Left colon (tissue), 2 donors: ENCODE measurements at places on chromosomes 1 and 21. TPM values are rescaled to one million over a fixed set of nuclear protein-coding genes. Genes with fewer than 3 reads are reported as not detected.
A peak's percentile ranks its signal among the peaks of the same experiment; 100 is the strongest.

DNA sequence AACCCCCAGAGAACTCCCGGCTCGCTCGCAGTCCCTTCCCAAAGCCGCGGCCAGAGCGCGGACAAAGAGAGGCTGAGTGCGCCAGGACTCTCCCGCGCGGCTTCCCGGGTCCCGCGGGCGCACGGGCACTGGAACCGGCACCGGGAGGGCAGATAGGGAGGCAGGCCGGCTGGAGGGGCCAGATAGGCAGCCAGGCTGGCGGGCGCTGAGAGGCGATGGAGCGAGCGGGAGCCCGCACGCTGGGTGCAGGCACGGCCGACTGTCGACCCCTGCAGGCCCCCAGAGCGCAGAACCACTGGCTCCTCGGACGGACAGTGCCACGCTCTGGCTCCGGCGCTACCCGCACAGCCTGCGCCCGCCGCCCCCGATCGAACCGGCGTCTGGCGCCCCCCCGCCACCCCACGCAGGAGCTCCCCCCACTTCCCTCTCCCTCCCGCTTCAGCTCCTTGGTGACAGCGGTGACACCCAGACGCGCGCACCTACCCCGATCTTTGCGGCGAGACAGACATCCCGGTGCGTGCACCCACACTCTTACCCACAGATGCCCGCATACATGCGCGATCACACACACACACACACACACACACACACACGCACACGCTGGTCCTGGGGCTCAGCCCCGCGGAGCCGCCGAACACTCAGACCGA lies 534 bp downstream of the SLC6A9 start:
- peak; percentile 56 for DNase-seq

GRCh38 chr21:23853796-23854379 lies 1753.4 kb downstream of the MRPL39 start:
- no peak for DNase-seq

GRCh38 chr1:227888404-227889046 lies 59.2 kb downstream of the WNT9A start:
- DNase-seq, result no peak

GRCh38 chr1:8314346-8315280 lies 3.3 kb upstream of the SLC45A1 start:
- DNase-seq, result peak; percentile 79

- DNase-seq, result no peak
These were observed 7.5 kb upstream of the IGSF5 start for GRCh38 chr21:39737376-39738000.

DNA sequence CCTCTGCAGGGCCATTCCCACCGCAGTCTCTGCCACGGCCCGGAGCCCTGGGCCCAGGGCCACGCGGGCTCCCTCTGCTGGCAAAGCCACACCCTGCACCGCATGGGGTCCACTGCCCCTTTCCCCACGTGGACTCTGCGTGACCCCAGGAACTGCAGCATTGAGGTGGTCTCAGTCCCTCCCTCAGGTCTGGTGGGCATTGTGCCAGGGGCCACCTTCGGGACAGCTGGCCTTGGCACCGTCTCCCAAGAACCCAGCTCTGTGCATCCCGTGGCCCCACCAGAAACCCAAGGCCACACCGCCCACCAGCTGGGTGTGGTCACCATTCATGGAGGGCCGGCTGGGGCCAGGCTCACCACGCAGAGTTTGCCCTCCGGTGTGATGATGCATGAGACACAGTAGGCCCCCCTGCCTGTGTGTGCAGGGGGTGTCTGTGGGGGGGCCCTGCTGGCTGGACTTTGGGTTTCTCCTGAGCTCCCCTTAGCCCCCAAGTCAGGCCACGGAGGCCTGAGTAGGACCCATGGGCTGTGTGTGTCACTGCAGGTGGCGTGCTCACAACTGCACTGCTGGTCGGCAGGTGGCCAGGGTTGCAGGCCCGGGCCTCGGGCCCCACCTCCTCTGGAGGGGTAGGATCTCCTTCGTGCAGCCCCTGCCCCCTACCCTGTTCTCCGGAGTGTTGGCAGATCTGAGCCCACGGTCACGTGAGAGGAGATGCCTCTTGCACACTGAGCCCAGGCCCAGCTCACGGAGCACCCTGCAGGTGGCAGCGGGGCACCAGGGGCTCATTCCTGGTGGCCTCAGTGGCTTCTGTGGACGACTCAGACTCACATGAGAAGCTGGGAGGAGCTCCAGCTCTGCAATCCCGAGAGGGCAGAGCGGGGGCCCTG lies 5.8 kb downstream of the VWA1 start:
- DNase-seq, result peak; percentile 31

GRCh38 chr1:31310198-31310597 lies 13.4 kb downstream of the ZCCHC17 start:
- no peak for DNase-seq

GRCh38 chr1:207461649-207462048 lies 7.5 kb downstream of the CR2 start:
- no peak for DNase-seq

GRCh38 chr1:32899586-32900296 lies 1.4 kb downstream of the TMEM54 start:
- DNase-seq, result peak; percentile 60

DNA sequence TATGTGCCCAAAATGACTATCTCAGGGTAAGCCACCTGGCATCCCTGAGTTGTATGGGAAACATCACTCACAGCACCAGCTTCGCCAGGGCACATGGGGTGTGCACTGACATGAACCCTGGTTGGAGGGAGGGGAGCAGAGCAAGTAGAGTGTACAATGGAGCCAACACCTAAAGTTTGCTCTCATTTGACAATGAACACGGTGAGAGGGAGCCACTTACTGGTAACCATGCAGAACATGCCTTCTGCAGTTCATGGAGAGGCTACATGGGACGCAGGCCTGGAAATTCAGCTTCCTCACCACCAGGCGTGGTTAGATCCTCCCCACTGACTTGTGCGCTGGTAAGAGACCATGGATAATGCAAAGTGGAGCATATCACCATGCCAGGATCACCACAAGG lies 10.0 kb upstream of the CPLANE2 start:
- no peak for DNase-seq

DNA sequence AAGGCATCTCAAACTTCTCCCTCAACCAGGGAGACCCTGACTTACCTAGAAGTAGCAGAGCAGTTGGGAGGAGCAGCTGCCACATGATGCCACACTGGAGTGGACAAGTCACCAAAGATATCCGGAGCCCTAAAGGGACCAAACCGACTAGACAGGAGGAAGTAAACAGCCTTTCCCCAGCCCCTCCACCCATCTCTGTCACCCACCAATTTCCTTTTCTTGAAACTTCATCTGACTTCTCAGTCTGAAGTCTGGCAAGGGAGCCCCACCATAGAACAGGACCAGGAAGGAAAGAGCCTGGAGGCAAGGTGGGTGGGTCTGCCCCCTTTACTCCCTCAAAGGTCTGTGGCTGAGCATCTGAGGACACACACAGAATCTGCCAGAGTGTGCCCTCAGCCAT lies at the start of gene FCGR3A:
Gene FCGR3A, minus strand, starts transcription at position 167 of the 400 bp plus-strand sequence. Its CDS starts 82 bp downstream, at position 85.
- no peak for DNase-seq

GRCh38 chr1:201842472-201843027 lies 13.6 kb downstream of the IPO9 start:
- no peak for DNase-seq

- DNase-seq, result no peak
These were observed 37.3 kb upstream of the RUNX1 start for GRCh38 chr21:35086357-35086756.

DNA sequence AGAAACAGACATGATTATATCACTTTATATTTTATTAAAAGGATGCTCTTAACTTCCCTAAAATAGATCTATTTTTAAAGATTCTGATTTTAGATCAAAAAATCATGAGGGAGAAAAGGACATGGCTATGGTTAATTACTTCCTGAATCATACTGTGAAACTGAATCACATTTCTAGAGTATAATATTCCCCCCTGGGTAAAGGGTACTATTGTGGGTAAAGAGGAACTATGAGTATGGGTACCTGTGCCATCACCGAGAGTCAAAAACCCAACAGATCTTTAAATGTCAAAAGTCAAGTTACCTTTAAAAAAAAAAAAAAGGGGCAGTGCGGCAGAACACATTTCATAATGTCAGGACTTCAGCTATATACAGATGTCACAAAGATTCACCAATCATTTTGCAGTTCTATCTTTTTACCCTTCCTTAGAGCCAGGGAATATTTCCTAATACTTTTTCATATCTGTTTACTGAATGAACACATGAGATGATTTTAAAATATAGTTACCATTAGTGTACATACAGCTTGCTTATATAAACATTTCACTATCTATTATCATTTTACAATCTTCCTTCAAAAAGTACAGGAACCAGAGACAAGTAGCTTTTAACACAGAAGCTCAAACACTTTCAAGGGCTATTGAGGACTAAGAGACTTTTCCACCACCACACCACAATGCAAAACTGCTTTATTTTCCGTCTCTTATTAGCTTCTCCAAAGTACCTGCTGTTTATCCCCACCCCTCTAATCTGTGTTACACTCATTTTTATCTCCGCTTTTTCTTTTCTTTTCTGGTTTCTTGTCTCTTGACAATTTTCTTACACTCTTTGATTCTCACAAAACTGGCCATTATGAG lies 45.0 kb downstream of the EVI5 start:
- no peak for DNase-seq

DNA sequence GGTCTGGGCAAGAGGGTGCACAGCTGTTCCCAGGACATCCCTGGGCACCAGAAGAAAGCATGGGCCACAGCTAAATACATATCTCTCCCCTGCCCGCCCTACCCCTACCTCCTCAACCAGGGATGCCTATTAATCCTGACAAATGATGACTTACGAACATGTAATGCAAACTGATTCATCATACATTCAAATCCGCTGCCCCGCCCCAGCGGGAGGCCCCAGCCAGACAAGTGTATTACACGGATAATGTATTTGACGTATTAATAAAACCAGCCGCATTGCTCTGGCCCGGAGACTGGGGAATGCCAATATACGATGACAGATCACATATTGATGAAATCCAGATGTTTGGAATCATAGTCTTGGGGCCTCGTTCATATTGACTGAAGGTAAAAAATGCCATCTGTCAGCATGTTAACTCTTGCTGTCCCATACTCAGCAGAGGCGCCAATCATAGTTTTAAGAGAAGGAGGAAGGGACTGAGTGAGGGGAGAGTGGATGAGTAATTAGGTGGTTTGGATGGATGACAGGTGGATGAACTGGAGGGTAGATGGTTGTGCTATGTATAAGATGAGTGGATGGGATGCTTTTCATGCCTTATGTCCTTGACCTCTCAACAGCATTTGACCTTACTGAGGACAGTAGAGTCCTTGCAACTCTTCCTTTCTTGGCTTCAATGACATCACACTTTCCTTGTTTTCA lies 68.2 kb downstream of the TMEM53 start:
- DNase-seq, result no peak

DNA sequence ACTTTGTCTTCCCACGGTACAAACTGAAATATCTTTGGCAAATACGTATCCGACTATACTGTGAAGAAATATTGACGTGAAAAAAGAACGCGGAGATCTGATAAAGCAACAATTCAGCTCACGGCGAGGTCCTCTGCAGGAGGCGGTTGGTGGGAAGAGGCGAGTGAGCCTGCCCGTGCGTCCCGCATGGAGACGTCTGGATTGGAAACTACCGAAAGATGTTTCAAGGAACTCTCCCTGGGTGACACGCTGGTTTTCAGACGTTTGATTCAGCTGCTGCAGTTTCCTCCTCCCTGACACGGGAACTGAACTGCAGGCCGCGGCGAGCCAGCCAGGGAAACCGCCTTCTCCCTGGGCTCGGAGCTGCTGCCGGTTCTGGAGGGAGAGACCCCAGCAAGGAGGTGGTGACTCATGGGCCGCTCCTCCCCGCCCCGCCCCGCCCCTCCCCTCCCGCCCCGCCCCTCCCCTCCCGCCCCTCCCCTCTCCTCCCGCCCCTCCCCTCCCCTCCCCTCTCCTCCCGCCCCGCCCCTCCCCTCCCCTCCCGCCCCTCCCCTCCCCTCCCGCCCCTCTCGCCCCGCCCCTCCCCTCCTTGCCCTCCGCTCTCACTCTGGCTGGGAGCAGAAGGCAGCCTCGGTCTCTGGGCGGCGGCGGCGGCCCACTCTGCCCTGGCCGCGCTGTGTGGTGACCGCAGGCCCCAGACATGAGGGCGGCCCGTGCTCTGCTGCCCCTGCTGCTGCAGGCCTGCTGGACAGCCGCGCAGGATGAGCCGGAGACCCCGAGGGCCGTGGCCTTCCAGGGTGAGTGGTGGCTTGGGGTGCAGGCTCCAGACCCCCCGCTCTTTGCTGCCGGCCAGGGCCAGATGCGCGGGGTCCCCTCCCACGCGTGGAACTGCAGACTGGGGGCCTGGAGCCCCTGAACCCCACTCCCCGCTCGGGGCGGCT lies at the start of gene COL6A1:
Gene COL6A1, plus strand, starts transcription at position 620 of the 941 bp plus-strand sequence. Its CDS starts 81 bp downstream, at position 701.
- DNase-seq, result peak; percentile 61

DNA sequence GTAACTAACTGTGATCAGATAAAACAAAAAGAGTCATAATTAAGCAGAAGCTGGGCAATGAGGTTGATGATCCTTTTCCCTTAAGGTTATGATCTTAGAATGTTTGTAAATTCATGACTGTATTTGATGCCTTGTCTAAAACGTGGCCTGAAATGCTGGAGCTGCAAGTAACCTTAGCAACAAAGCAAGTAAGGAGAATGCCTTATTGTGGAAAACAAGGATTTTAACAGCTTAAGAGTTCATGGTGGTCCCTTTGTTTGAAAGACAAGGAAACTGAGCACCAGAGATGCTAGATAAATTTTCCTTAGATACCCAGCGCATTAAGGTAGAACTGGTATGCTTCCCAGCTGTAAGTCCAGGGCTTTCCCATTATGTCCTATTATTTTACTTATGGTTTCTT lies 25.7 kb upstream of the XPR1 start:
- no peak for DNase-seq

DNA sequence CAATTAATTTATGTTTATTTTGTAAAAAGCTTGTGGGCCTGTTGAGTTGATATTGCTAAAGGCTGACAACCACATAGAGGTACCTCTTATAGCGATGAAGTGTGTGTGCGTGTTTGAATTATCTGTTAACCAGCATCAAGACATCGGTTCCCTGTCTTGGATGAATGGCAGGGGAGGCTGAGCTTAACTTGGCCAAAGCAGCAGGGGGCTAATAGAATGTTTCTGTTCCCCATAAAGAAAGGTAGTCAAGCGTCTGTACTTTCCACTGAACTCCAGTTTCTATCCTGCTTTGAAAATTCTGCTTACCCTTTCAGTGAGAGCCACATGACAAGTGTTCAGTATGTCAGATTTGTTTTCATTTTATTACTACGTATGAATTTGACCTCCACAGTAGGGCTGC lies 63.0 kb downstream of the ROR1 start:
- DNase-seq, result no peak

- DNase-seq, result no peak
These were observed 99.4 kb upstream of the OLFM3 start for GRCh38 chr1:102096162-102096561.

PRMT2 gene
- 63.2 TPM for total RNA-seq

RGS4 gene
- total RNA-seq, result 1.9 TPM

AADACL3 gene
- not detected for total RNA-seq

COL9A2 gene
- total RNA-seq, result 5.7 TPM

NBPF26 gene
- 14.4 TPM for total RNA-seq

LCE2C gene
- not detected for total RNA-seq

NUDT17 gene
- total RNA-seq, result 1.3 TPM

NBPF10 gene
- 2.2 TPM for total RNA-seq

FAM3B gene
- 1.2 TPM for total RNA-seq

CCDC24 gene
- 22.6 TPM for total RNA-seq
